ENCODE measurements at places on chromosomes 3 and 15. TPM values are rescaled to one million over a fixed set of nuclear protein-coding genes. Genes with fewer than 3 reads are reported as not detected.

- no peak for DNase-seq
- no peaks in the 10 kb centered on the region for H3K27me3 ChIP-seq
- H3K27ac ChIP-seq = no peak overlapping the region
- H3K4me1 ChIP-seq = peaks cover 9% of the 10 kb centered on the region
Observed at GRCh38 chr3:57752307-57752706, 3.8 kb upstream of the SLMAP start.

- no peak overlapping the region for H3K4me3 ChIP-seq
- no peaks in the 10 kb centered on the region for H3K27me3 ChIP-seq
- no peak for DNase-seq
Observed at GRCh38 chr15:35934383-35935049, 388.6 kb upstream of the DPH6 start.

DNA sequence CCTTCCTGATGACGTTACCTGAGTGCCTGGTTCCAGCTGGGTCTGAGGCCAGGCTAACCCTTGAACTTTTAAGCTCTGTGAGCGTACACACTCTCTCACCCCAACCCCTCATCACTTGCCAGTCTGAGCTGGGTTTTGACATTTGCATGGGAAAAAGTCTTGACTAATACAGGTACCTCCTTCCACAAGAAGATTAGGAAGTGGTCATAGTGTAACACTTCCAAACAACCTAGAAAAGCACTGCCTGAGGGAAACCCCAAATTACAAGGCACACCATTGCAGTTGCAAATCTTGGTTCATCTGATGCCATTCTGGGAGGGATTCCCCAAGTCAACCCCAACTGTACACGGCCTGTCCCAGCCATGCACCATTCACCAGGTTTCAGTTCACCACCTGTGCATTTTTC, 499.8 kb downstream of the FOXP1 start:
- DNase-seq = peak; percentile 76
- H3K4me1 ChIP-seq = peaks cover 85% of the 10 kb centered on the region
- H3K27me3 ChIP-seq = no peaks in the 10 kb centered on the region
- peak overlapping the region; percentile 11 for H3K4me3 ChIP-seq

DNA sequence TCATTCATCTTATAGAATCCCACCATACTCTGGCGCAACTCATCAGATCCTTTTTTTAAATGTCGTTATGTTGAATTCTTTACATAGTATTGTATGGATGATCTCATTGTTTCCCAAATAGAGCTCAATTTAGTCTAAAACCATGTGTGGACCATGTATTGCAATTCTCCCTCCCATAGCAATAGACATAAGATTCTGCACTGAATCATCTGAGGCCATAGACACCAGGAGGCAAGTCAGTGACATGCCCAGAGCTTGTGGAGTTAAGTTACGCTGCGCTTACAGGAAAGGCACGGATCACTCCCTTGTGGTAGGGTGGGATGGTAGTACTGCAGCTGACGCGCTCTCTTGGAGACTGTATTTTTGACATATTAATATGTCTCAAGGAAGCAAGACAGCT, 211.0 kb downstream of the GABRB3 start:
- H3K36me3 ChIP-seq = no peaks in the 10 kb centered on the region
- no peak overlapping the region for H3K4me3 ChIP-seq
- H3K4me1 ChIP-seq = no peaks in the 10 kb centered on the region
- no peak for DNase-seq

- H3K4me1 ChIP-seq = no peaks in the 10 kb centered on the region
- DNase-seq = no peak
- H3K4me3 ChIP-seq = no peak overlapping the region
- H3K27ac ChIP-seq = no peak overlapping the region
Observed at GRCh38 chr15:79243723-79244122, 38.8 kb upstream of the ANKRD34C start.

DNA sequence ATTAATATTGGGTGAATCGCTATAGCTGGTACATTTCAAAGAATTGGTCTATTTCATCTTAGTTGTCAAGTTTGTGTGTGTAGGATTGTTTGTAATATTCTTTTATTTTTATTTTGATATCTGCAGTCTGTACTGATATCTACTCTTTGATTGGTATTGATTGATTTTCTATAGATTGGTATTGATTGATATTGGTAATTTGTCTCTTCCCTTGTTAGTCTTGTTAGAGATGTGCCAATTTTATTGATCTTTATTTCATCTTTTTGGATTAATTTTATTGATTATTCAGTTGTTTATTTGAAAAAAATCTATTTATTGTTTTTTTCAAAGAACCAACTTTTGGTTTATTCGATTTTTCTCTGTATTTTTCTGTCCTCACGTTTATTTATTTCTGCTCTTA, 61.4 kb downstream of the TM2D3 start:
- H3K36me3 ChIP-seq = no peaks in the 10 kb centered on the region
- no peak overlapping the region for H3K27ac ChIP-seq
- H3K27me3 ChIP-seq = peaks cover 19% of the 10 kb centered on the region
- DNase-seq = no peak

DNA sequence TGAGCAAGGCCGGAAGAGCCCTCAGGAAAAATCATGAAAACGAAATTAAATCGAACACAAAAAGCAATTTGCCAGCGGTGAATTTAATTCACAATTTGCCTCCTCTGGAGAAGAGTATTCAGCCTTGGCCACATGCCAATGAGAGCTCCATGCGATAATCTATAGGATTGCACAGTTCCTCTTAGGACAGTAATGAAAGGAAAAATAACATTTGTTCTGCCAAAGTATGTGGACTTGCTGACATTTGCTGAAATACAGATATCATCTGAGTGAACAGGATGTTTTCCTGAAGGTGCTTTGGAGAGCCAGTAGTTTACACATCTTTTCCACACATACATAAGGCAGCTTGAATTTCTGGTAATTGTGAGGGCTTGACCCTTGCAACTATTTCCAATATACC, 188.6 kb upstream of the PDZRN3 start:
- H3K27me3 ChIP-seq = no peaks in the 10 kb centered on the region
- no peaks in the 10 kb centered on the region for H3K4me1 ChIP-seq
- H3K36me3 ChIP-seq = no peaks in the 10 kb centered on the region
- no peak overlapping the region for H3K4me3 ChIP-seq
- no peak overlapping the region for H3K27ac ChIP-seq
- no peak for DNase-seq

GRCh38 chr15:50390554-50391264, 33.5 kb upstream of the USP8 start:
- no peak for DNase-seq
- H3K27me3 ChIP-seq = no peaks in the 10 kb centered on the region
- no peak overlapping the region for H3K4me3 ChIP-seq
- H3K27ac ChIP-seq = no peak overlapping the region
- H3K36me3 ChIP-seq = no peaks in the 10 kb centered on the region

DNA sequence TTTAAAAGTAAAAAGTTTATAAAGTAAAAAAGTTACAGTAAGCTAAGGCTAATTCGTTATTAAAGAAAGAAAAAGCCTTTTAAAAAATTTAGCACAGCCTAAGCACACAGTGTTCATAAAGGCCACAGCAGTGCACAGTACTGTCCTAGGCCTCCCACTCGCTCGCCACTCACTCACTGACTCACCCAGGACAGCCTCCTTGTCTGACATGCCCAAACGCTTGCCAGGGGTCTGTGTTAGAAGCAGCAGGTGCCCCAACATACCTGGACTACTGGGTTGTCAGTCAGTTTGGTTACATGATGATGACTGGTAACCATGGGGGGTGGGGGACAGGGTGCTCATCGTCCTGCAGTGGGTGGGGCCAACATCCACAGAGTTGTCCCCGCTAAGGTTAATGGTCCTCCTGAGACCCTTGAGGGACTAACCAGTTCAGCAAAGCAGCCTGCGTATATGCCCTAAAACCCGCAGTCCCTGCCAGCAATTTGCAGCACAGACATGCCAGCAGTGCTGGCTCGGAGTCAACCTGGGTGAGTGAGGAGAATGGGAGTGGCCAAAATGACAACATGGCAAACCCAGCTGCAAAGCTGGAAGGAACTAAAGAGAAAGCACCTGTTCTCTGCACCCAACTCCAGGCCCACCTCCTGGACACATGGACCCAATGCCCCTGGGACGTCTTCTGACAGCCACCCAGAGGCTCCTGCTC, 49.2 kb downstream of the CYFIP1 start:
- no peak for DNase-seq
- H3K27ac ChIP-seq = no peak overlapping the region
- no peak overlapping the region for H3K4me3 ChIP-seq

- H3K27ac ChIP-seq = no peak overlapping the region
- no peak for DNase-seq
- H3K4me1 ChIP-seq = no peaks in the 10 kb centered on the region
- no peaks in the 10 kb centered on the region for H3K27me3 ChIP-seq
- H3K36me3 ChIP-seq = no peaks in the 10 kb centered on the region
Observed at GRCh38 chr3:175648899-175649298, 789.8 kb downstream of the NAALADL2 start.

DNA sequence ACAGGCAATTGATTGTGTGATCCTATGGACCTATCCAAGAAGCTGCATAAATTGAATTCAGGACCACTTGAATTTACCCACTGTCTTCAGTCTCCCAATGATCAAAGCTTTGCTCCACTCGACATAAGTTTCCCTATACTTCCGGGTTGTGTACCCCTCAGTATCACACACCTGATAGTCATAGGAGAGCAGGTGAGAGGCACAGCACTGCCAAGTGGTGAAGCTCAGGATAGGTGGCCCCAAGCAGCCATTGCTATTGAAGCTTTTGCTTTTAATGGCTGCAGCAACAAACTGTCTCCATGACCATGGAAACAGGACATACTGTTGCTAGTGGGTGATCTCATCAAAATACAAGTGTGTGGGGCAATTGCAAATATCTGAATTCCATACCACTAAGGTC, 27.7 kb downstream of the GASK1A start:
- H3K4me3 ChIP-seq = no peak overlapping the region
- no peak overlapping the region for H3K27ac ChIP-seq
- H3K4me1 ChIP-seq = peaks cover 23% of the 10 kb centered on the region

DNA sequence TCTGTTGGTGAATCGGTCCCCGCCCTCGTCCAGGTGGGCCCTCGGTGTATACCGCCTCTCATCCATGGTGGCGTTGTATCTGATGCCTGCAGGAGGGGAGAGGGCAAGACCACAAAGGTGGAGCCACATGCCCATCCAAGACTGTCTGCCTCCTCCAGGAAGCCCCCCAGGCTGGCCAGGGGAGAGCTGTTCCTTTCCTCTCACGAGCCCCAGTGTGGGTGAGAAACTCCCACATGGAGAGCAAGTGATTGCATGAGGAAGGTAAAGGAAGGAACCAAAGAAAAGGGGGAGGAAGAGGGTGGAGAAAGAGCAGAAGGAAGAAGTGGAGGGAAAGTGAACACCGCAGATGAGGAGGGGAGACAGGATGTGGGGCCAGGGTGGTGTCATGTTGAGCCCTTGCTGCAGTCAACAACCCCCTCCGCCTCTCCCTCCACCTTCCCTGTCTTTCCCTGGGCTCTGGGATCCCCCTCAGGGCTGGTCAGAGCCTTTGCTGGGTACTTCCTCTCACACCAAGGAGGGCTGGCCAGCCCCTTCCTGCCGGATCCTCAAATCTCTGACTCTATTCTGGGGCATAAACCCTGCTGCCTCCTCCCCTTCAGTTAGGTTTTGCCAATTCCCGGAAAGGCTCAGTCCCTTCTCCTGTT, 49.3 kb downstream of the FEM1B start:
- peak; percentile 19 for DNase-seq
- H3K27me3 ChIP-seq = no peaks in the 10 kb centered on the region
- peaks cover 28% of the 10 kb centered on the region for H3K4me1 ChIP-seq
- H3K27ac ChIP-seq = no peak overlapping the region
- H3K4me3 ChIP-seq = no peak overlapping the region
- no peaks in the 10 kb centered on the region for H3K36me3 ChIP-seq

DNA sequence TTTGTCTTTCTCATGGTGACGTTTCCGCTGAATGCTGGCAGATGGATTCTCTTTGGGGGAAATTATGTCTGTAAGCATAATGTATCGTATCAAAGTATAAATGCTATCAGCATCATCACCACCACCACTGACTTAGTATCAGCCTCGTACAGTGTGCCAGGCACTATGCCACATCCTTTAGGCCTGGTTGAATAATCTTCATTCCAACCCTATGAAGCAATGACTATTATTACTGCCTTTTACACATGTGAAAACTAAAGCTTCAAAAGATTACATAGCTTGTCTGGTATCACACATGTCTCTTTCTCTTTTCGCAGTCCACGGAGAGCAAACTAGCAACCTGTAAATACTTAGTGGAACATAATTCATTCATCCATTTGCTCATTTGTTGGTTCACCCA, 166.7 kb upstream of the PRICKLE2 start:
- no peaks in the 10 kb centered on the region for H3K4me1 ChIP-seq
- H3K36me3 ChIP-seq = no peaks in the 10 kb centered on the region
- H3K27me3 ChIP-seq = peaks cover 3% of the 10 kb centered on the region

DNA sequence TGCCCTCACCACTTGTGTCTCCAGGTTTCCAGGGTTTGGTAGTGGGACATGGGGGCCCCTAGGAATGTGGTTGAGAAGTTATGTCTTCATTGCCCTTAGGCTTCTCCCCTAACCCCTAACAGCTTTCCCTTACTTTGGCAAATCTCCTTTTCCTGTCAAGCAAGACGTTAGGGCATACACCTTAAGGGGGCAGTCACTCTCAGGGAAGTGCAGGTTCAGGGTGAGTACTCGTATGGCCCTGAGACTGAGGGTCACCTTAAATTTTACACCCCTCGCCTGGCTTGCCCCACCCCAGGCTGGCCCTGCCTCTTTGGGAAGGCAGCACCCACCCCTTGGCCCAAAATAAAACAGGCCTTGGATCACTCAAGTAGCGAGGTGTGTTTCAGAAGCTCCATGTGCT, 33.5 kb downstream of the POLR2M start:
- H3K36me3 ChIP-seq = peaks cover 4% of the 10 kb centered on the region
- no peaks in the 10 kb centered on the region for H3K27me3 ChIP-seq
- no peak overlapping the region for H3K4me3 ChIP-seq

DNA sequence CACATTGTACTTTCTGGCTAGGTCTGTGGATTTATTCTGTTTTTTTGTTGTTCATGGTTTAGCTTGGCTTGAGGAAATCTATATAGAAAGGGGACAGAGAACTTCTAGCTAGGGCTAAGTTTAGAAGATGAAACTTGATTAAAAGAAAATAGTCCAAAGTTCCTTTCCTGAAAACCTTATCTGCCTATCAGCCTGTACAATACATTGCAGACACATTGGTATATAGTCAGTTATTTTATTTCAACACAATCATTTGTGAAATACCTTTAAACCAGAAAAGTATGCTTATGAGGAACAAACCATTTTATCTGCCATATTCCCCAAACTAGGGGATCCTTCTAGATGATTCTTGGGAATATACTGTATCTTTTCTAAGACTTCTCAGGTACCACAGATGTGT, 147.3 kb upstream of the CGNL1 start:
- no peak overlapping the region for H3K4me3 ChIP-seq
- H3K27ac ChIP-seq = no peak overlapping the region
- H3K4me1 ChIP-seq = peaks cover 13% of the 10 kb centered on the region
- H3K27me3 ChIP-seq = no peaks in the 10 kb centered on the region
- peaks cover 9% of the 10 kb centered on the region for H3K36me3 ChIP-seq

Gene FGF7
- not detected for total RNA-seq

Gene PPP2R3A
- total RNA-seq = 0.17 TPM

Gene CLDN11
- total RNA-seq = not detected

Gene C3orf85
- total RNA-seq = not detected

Gene GOLGA8M
- total RNA-seq = 0.12 TPM

Gene ITGA11
- 0.12 TPM for total RNA-seq

Gene MME
- not detected for total RNA-seq

Gene CCDC66
- 29.0 TPM for total RNA-seq
